Activated CD4-positive, alpha-beta T cell treated with anti-CD3 and anti-CD28 coated beads for 36 hours (primary cell): ENCODE measurements at places on chromosomes 16 and 17. TPM values are rescaled to one million over a fixed set of nuclear protein-coding genes. Genes with fewer than 3 reads are reported as not detected.

DNA sequence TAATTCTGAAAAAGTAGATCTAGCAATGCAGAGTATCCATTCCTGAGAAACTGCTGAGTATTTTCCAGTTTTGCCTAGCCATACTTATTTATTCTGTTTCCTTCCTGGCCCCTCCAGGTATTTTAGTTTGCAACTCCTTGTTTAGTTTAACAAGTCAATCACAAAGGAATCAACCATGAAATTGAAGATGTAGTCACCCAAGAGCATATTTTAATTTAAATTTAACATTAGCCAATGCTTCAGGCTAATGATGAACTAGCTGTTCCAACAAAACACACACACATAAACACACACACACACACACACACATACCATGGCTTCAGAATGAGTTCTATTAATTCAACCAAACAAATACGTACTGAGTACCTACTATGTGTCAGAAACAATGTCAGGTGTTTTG is 332.8 kb upstream of the ERCC4 start:
- H3K4me1 ChIP-seq = no peaks in the 10 kb centered on the region
- no peak for DNase-seq
- no peaks in the 10 kb centered on the region for H3K36me3 ChIP-seq
- H3K27ac ChIP-seq = no peak overlapping the region
- H3K27me3 ChIP-seq = no peaks in the 10 kb centered on the region
- H3K4me3 ChIP-seq = no peak overlapping the region

- no peak for DNase-seq
- peaks cover 17% of the 10 kb centered on the region for H3K4me1 ChIP-seq
- peaks cover 3% of the 10 kb centered on the region for H3K36me3 ChIP-seq
- H3K4me3 ChIP-seq = no peak overlapping the region
- no peaks in the 10 kb centered on the region for H3K27me3 ChIP-seq
These were observed 20.3 kb downstream of the SGF29 start for GRCh38 chr16:28573738-28574718.

- no peaks in the 10 kb centered on the region for H3K36me3 ChIP-seq
- DNase-seq = no peak
- no peaks in the 10 kb centered on the region for H3K27me3 ChIP-seq
- no peak overlapping the region for H3K27ac ChIP-seq
- H3K4me3 ChIP-seq = no peak overlapping the region
These were observed 152.5 kb downstream of the XYLT1 start for GRCh38 chr16:17318238-17318637.

GRCh38 chr17:1882836-1883235 is 53.0 kb downstream of the RPA1 start:
- H3K36me3 ChIP-seq = peaks cover 46% of the 10 kb centered on the region
- peak; percentile 40 for DNase-seq
- no peaks in the 10 kb centered on the region for H3K4me1 ChIP-seq
- H3K4me3 ChIP-seq = no peak overlapping the region

- no peak overlapping the region for H3K27ac ChIP-seq
- H3K36me3 ChIP-seq = no peaks in the 10 kb centered on the region
- no peaks in the 10 kb centered on the region for H3K27me3 ChIP-seq
- H3K4me1 ChIP-seq = peaks cover 52% of the 10 kb centered on the region
- H3K4me3 ChIP-seq = no peak overlapping the region
- DNase-seq = no peak
These were observed 368.8 kb downstream of the SLC39A11 start for GRCh38 chr17:72723711-72724110.

DNA sequence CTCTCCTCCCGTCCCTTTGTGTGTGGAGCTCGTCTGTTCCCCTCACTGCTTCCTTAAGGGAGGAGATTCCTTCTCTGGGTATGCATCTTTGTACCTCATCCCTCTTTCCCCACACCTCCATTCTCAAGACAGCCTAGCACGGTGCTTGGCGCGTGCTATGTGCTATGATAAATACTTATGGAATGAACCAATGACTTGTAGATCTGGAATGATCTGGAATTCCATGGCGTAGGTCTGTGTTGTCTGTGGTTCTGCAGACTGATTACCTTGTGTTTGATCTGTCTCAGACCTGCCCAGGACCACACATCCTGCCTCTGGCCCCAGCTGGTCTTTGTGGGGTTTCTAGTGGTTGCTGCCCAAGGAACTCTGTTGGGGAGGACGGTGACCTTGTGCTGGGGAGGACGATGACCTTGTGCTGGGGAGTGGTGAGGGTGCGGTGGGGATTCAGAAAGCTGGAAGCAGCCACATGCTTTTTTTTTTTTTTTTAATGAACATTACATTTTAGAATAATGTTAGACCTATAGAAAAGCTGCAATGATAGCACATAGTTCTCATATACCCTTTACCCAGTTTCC is 33.5 kb upstream of the ETV4 start:
- no peak overlapping the region for H3K4me3 ChIP-seq
- no peak overlapping the region for H3K27ac ChIP-seq
- H3K36me3 ChIP-seq = no peaks in the 10 kb centered on the region

DNA sequence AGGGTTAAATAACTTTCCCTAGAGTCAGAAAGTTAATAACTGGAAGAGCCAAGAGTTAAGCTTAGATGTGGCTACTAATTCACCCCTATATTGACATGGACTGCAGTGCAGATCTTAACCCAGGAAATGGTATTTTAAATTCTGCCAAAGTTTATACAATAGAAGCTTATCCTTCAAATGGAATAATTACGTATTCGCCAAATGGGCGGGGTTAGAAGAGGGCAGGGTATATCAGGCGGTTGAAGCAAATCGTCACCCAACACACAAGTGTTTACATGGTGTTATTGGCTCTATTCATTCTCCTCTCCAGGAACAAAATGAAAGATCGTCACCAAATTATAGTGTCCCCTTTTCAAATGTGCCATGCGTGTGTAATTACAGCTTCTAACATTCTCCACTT is 182.7 kb downstream of the PRKCB start:
- H3K27me3 ChIP-seq = no peaks in the 10 kb centered on the region
- H3K4me1 ChIP-seq = peaks cover 37% of the 10 kb centered on the region
- H3K4me3 ChIP-seq = no peak overlapping the region
- peaks cover 2% of the 10 kb centered on the region for H3K36me3 ChIP-seq
- DNase-seq = no peak
- H3K27ac ChIP-seq = no peak overlapping the region

DNA sequence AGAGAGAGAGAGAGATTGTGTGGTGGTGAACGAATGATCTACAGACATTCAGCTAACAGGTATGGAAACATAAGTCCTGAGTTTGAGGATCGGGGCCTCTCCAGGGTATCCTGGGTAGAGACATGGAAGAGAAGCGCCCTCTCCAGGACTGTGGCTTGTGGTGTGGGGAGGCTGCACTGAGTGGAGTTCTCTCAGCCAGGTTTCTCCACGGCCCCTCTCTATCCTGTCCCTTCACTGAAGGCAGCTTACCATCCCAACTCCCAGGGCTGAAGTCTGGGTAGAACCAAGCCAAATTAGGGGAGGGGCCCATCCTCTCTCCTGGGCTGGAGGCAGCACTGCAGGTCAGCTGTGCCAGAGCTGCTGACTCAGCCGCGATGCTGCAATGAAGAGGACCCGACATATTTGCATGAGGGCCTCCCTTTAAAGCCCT is 6.2 kb downstream of the C1QL1 start:
- peaks cover 41% of the 10 kb centered on the region for H3K27me3 ChIP-seq
- no peak overlapping the region for H3K4me3 ChIP-seq
- DNase-seq = no peak
- H3K36me3 ChIP-seq = no peaks in the 10 kb centered on the region
- peaks cover 9% of the 10 kb centered on the region for H3K4me1 ChIP-seq

DNA sequence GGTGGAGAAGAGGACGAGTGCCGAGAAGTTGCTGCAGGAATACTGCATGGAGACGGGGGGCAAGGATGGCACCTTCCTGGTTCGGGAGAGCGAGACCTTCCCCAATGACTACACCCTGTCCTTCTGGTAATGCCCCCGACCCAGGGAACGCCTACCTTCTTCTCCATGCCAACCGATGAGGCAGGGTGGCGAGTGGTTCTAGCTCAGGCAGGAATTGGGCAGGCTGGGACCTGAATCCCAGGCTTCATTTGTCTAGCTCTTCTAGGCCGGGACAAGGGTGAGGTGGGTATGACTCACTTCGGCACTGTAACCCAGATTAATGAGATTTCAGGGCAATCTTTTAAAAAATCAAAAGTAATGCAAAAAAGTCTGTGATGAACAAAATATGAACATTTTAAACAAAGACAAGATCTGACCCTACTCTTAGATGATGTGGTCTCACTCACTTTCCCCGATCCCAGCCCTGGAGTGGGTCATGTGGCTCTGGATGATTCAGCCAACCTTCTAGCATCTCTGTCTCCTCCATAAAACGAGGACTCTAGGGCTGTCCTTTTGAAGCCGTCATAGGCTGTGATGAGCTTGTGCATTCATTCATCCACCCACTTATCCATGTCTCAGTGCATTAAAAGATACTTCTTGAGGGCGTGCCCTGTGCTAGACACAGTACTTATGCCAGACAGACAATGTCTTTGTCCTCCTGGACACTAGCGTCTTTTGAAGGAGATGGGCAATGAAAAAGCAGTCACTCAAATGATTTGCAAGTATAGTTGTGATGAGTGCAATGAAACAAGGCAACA is 102.6 kb downstream of the SDR42E1 start:
- no peak overlapping the region for H3K4me3 ChIP-seq
- H3K27me3 ChIP-seq = no peaks in the 10 kb centered on the region
- no peak for DNase-seq
- H3K4me1 ChIP-seq = no peaks in the 10 kb centered on the region

GRCh38 chr17:70139449-70139993 is 29.8 kb upstream of the KCNJ2 start:
- H3K36me3 ChIP-seq = no peaks in the 10 kb centered on the region
- H3K4me3 ChIP-seq = no peak overlapping the region
- no peak overlapping the region for H3K27ac ChIP-seq
- H3K4me1 ChIP-seq = peaks cover 21% of the 10 kb centered on the region
- H3K27me3 ChIP-seq = peaks cover 6% of the 10 kb centered on the region

DNA sequence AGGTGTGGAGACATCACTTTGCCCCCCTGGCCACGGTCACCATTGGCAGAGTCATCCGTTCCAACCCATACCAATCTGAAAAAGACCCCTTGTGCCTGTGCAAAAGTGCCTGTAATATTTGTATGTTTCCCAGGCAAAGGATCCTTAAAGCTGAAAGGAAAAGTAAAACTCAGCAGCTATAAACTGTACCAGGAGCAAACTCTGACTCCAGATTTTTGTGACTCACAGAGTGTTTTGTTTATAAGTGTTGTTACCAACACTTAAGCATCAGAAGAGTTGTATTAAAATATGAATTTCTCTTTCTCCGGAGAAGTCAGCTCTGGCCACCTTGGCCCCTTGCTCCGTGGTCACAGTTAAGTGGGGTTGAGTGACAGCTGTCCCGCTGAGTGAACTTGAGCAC is 75.9 kb downstream of the IRX6 start:
- no peak for DNase-seq
- no peak overlapping the region for H3K27ac ChIP-seq
- H3K27me3 ChIP-seq = peaks cover 16% of the 10 kb centered on the region
- H3K36me3 ChIP-seq = no peaks in the 10 kb centered on the region

DNA sequence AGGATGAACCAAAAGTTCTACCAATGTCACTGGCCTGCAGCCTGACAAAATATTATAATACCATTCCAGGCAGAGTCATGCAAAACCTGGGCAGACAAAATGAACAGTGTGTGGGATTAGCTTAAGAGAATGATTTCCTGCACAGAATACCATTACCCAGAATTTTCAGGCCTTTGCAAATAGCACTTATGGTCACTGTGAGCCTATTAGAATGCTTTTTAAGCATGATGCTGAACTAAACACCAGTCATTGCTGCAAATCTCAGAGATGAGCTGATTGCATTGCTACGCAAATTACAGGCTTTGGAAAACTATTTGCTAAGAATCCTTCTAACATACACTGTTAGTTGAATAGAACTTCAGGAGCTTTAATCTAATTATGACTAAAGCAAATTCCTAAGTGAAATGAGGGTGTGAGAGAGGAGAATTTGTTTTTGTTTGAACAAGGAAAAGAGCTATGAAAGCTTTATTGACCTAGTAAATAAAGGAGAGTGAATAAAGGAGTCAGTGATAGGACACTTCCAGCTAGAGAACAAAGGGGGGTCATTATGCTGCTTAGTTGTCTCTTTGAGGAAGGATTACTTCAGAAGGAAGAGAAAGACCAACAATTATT is 398.8 kb downstream of the HS3ST3B1 start:
- no peak for DNase-seq
- no peaks in the 10 kb centered on the region for H3K4me1 ChIP-seq
- no peaks in the 10 kb centered on the region for H3K27me3 ChIP-seq
- H3K27ac ChIP-seq = no peak overlapping the region

DNA sequence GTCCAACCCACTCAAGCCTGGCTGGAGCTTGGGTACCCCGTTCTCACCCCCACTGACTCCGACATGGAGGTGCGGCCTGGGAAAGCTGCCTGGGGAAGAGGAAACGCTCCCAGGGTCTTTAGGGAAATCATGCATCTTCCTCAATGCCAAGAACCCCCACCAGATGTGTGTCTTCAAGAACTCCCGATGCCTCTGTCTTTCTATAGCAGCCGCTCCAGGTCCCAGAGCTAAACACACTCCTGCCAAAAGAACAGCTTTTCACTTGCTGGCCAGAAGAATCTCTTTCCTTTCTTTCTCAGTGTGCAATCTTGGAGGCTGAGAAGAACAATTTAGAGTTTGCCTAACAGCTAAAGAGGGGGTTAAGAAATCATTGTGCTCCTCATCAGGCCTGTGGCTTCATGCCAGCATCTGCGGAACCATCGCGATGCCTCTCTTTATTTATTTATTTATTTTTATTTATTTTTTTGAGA is 41.1 kb upstream of the MTSS2 start:
- no peaks in the 10 kb centered on the region for H3K4me1 ChIP-seq
- no peak overlapping the region for H3K4me3 ChIP-seq
- no peak for DNase-seq
- H3K27ac ChIP-seq = no peak overlapping the region

- no peak for DNase-seq
- no peaks in the 10 kb centered on the region for H3K4me1 ChIP-seq
- H3K27me3 ChIP-seq = peaks cover 2% of the 10 kb centered on the region
- H3K27ac ChIP-seq = no peak overlapping the region
These were observed 45.4 kb downstream of the KCNJ16 start for GRCh38 chr17:70120425-70120824.

DNA sequence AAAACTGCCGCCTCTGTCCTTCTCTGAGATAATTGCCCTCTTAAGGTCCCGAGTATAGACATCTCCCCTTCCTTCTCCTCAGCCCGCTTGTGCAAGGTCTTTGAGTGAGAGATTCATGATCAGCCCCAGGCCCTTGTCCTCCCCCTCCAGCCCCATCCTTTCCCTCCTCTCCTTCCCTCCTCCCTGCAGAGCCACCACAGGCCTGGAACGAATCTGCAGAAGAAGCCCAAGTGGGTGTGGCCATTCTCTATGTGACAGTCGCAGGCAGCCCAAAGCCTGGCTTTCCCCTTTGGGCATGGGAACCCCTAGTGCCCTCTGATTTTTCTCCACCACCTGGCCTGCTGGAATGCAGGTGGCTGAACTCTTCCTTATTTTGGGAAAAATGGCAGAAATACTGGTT is 7.2 kb upstream of the NDRG4 start:
- DNase-seq = no peak
- peaks cover 15% of the 10 kb centered on the region for H3K4me1 ChIP-seq

GRCh38 chr17:43755389-43755875 is 3.2 kb downstream of the SOST start:
- H3K27me3 ChIP-seq = peaks cover 34% of the 10 kb centered on the region
- H3K27ac ChIP-seq = no peak overlapping the region
- DNase-seq = peak; percentile 52
- H3K4me3 ChIP-seq = no peak overlapping the region

The CA5A gene
- total RNA-seq = not detected

The NPIPB8 gene
- total RNA-seq = not detected

The MYLK3 gene
- total RNA-seq = 0.05 TPM

The TBC1D3I gene
- total RNA-seq = not detected

The HCRT gene
- total RNA-seq = not detected

The CCL16 gene
- not detected for total RNA-seq

The SEZ6 gene
- not detected for total RNA-seq

The USP36 gene
- total RNA-seq = 92.5 TPM

The CD19 gene
- total RNA-seq = 0.80 TPM

The TVP23B gene
- 14.6 TPM for total RNA-seq

The NFATC2IP gene
- total RNA-seq = 72.7 TPM

The ACE gene
- total RNA-seq = 0.46 TPM
